ENCODE measurements at places on chromosomes 12 and 14.

GRCh38 chr14:20757965-20758364 lies 10.2 kb upstream of the EDDM3B start:
- DNase-seq = no peak

GRCh38 chr14:53751650-53752049 lies 205.0 kb downstream of the BMP4 start:
- DNase-seq = no peak

DNA sequence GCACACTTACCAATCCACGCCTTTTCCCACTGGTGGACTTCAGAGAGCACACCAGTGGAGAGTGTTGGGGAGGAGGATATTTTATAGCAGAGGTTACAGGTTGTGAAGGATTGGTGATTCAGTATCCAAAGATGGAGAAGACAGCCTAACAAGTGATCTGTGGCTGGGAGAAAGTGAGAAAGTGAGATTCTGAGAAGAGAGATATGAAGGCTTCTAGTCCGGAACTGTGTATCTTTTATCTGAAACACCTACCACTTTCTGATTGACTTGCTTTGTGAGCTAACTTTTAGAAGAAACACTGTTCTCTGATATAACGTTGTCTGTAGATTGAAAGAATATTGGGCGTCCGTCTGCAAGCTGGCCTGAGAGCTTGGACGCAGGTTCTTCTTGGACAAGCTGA lies 24.0 kb downstream of the DYNC1H1 start:
- DNase-seq = no peak

GRCh38 chr12:57099047-57099714 lies 10.3 kb downstream of the NAB2 start:
- no peak for DNase-seq

DNA sequence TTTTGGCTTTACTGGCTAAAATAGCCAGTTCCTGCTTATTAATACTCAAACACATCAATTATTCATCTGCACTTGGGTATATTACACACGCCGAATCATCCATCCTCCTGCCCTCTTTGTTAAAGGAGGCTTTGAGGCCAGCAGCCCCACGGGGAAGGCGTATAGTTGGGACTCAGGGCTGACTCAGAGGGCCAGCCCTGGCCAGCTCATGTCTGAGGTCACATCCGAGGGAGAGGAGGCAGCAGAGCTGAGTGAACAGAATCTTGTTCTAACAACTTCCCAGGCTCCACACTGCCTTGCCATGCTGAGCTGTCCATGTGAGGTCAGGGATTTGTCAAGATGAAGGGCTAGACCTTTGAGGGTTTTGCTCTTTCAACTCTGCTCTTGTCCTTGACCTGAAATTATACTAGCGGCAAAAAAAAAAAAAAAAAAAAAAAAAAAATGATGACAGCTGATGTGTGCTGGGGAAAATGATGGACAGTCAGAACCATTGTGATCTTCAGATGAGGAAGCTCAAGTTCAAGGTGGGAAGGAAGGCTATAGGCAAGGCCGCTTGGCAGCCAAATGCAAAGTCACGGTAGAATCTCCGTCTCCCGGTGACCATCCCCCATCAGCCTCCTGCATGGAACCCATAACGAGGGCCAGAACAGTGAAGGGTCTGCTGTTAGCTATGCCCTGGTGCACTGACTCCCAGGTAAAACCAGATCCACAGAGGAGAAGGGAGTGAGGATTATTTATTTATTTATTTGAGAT lies 12.5 kb upstream of the MARK3 start:
- DNase-seq = no peak

- DNase-seq = no peak
Measured at GRCh38 chr12:88207921-88208620, 66.0 kb downstream of the TMTC3 start.

DNA sequence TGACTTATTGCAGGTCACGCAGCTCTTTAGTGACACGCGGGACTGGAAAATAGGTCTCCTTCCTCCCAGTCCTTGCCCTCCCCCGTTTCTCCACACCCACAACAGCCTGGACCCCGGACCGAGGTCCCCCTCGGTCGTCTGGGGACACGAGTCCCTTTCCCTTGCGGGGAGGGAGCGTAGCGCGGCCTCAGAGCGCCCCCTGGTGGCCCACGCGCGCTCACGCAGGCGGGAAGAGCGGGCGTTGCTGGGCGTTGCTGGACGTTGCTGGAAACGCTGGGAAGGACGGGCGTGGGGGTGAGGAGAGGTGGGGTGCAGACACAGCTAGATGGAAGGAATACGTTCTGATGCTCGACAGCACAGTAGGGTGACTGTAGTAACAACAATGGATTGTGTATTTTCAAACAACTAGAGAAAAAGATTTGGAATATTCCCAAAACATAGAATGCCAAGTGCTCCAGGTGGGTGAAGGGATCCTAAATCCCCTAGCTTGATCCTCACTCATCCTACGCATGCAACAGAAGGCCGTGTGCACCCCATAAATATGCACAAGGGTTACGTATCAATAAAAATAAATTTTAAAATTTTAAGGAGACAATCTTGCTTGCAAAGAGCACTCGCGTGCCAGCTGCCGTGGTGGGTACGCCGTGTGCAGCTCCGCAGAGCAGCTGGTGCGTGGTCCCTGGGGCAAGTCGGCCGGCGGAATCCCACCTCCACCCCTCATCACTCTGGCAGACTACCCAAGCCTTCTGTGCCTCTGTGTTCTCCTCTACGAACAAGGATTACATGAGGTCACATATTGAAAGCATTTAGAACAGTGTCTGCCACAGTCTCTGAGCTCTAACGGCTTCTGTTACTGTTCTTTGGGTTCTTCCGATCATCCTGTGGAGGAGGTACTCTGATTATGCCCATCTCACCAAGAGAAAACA lies 87.4 kb downstream of the B4GALNT3 start:
- no peak for DNase-seq

- DNase-seq = no peak
Measured at GRCh38 chr12:109737126-109737525, 23.5 kb downstream of the FAM222A start.

DNA sequence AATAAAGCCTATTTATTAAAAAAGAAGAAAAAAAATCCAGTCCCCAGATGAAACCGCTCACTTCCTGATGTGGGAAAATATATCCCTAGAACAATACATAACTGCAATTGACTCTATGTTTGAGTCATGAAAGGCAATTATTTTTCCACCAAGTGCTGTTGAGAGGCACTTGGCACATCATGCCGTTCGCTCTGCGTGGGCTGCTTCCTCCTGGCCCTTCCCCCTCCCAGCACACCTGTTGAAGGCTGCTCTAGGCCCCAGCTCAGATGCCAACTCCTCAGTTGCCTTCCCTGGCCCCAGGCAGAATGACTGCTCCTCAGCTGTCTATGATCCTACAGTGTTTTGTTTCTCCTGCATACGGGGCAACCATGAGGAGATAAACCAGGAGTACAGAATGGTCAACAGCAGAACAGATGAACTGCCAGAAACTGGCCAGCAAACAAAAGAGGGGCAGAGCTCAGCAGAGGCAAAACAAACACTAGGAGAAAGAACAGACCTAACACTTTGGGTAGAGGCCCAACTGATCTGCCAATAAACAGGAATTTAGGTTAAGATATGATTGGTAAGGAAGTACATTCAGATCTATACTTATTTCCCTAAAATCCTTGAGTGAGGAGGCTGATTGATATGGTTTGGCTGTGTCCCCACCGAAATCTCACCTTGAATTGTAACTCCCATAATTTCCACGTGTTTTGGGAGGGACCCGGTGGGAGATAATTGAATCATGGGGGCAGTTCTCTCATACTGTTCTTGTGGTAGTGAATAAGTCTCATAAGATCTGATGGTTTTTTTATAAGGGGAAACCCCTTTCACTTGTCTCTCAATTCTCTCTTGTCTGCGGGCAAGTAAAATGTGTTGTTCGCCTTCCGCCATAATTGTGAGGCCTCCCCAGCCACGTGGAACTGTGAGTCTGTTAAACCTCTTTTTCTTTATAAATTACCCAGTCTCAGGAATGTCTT lies 58.6 kb downstream of the SLC38A1 start:
- peak; percentile 69 for DNase-seq

DNA sequence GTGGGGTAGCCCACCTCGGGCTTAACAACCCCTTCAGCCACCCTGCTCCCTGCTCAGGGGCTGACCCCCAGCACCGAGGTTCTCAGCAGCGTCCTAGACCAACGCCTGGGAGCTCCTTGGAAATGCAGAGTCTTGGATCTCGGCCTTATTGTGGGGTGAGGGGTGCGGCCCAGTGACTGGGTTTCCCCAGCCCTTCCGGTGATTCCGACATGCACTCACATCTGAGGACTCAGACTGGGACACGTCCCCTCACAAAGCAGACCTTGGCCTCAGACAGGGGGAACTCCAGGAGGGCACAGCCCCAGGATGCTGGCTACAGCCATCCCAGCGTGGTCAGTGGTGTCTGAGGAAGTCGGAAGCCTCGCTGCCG lies 117.7 kb downstream of the RFLNA start:
- no peak for DNase-seq

- DNase-seq = peak; percentile 3
Measured at GRCh38 chr12:15590180-15590826, 198.9 kb downstream of the EPS8 start.

GRCh38 chr12:112430929-112431328 lies 12.2 kb downstream of the PTPN11 start:
- DNase-seq = no peak

DNA sequence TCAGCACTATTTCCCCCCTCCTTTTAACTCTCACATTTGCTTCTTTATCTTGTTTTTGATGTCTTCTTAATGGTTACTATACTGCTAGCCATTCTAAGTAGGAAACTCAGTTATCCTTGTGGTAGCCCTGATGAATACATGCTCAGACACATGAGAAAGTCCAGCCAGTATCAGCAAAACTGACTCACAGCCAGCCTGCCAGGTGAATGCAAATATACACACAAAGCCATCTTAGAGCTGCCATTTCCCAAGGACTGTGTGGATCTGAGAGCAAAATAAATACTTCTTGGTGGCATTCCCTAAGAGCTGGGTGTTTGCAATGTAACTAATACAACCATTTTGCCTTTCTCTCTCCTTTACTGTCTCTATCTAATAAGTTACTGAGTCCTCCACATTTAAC lies 455.2 kb downstream of the CCER1 start:
- DNase-seq = no peak

DNA sequence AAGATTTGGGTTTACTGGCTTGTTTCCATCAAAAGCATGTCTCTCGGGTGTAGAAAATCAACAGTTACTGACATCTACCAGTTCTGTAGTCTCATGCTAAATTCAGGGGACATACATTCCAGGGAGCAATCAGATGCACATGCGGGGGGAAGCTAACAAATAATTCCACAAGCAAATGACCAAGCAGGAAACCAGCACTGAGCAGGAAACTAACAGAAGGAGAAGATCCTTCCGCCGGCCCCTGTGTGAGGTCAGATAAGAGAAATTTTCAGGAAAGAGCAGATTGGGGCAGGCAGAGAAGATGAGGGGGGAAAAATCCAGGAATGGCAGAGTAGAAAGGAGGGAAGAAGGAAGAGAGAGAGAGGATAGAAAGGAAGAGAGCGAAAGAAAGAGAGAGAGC lies 127.6 kb upstream of the TMCC3 start:
- no peak for DNase-seq

GRCh38 chr14:93958567-93959238 lies 17.7 kb downstream of the ASB2 start:
- DNase-seq = no peak

DNA sequence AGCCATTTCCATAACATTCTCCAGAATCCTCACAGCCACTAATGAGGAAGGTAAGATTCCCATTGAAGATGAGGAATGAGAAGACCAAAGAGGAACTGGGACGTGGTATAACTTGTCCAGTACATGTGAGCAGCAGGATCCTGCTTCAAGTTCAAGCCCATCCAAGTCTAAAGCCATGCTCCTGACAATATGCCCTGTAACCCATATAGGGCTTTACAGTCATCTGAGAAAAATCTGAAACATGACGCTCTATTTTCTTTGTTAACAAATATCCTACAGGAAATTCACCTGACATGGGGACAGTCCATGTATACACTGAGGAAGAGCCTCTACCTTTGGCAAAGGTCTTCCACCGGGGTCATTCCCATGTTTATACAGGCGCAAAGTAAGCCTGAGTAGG lies 3.1 kb upstream of the ACTR6 start:
- no peak for DNase-seq

DNA sequence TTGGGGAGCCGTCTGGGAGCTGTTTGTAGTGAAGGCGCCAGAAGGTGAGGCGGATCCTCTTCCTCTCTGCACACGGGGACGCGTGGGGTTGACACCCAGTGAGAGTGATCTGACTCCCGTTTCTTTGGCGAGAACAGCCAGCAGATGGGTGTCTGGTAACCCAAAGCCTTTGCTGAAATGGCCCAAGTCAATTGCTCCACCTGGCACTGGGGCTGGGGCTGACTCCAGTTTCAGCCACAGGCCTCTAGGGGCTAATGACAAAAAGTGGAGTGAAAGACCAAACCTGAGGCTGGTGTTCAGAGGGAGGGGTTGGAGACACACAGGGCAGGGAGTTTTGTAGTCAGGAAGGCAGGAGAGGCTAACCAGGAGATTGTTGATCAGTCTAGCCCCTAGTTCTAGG lies 87.0 kb downstream of the FRMD6 start:
- no peak for DNase-seq

DNA sequence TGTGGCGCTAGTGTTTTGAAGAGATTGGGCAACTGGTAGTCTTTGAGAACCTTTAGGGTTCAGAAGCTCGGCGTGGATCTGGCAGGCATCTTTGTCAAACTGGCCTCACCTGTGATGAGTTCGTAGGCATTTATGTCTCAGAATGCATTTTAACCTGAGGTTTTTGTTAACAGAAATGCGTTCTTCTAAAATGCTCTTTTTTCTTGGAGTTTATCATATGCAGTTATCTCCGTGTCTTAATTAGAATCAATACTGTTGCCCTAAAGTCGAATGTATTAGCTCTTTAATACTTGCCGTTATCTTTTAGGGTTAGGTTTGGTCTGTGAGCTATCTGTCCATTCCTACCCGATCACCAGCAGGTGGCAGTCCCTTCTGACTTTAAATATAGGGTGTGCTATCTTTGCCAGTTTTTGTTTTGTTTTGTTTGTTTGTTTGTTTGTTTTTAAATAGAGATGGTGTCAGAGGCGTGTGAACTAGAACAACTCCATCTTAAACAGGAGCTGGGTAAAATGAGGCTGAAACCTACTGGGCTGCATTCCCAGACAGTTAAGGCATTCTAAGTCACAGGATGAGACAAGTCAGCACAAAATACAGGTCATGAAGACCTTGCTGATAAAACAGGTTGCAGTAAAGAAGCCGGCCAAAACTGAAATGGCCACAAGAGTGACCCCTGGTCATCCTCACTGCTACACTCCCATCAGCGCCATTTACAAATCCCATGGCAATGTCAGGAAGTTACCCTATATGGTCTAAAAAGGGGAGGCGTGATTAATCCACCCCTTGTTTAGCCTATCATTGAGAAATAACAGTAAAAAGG lies 1.4 kb downstream of the ATF1 start:
- DNase-seq = no peak

- DNase-seq = no peak
Measured at GRCh38 chr14:95507701-95508103, 8.7 kb downstream of the SYNE3 start.
